ENCODE measurements at places on chromosomes 16 and 17.

DNA sequence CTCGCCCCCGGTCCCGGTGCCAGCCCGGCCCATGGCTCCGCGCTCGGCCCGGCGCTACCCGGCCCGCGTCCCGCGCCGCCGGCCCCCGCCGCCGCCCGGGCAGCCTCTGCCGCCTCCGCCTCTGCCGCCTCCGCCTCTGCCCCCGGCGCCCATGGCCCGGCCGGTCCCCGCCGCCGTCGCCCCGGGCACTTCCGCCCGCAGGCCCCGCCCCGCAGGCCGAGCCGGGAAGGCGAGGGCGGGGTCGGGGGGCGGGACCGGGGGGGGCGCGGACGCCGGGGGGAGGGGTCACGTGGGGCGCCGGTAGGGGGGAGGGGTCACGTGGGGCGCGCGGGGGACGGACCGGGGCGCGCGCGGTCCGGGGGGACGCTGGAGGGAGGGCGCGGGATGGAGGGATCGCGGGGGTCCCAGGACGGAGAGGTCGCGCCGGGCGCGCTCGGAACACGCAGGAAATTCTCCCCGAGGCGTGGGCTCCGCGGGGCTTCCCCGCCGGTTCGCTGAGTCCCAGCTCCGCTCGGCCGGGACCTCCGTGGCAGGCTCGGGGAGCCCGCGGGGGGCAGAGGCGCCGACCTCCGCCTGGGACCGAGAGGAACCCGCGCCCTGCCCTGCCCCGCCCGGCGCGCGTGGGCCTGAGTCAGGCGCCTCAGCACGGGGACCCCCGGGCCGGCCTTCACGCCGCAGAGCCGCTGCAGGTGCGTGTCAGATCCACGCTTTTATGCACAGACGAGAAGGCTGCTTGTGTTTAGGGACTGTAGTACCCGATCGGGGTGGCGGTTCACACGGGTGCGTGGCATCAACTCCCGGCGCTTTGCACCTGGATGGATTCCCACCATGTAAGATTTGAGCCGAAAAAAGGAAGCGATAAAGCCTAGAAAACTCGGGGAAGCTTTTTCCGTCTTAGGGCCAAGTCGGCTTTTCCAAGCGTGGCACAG lies at the start of gene PGAP6:
Gene PGAP6 (minus strand): TSS at position 190 of the 929 bp plus-strand sequence. CDS start 157 bp downstream, at position 33.
- DNase-seq = peak; percentile 94

DNA sequence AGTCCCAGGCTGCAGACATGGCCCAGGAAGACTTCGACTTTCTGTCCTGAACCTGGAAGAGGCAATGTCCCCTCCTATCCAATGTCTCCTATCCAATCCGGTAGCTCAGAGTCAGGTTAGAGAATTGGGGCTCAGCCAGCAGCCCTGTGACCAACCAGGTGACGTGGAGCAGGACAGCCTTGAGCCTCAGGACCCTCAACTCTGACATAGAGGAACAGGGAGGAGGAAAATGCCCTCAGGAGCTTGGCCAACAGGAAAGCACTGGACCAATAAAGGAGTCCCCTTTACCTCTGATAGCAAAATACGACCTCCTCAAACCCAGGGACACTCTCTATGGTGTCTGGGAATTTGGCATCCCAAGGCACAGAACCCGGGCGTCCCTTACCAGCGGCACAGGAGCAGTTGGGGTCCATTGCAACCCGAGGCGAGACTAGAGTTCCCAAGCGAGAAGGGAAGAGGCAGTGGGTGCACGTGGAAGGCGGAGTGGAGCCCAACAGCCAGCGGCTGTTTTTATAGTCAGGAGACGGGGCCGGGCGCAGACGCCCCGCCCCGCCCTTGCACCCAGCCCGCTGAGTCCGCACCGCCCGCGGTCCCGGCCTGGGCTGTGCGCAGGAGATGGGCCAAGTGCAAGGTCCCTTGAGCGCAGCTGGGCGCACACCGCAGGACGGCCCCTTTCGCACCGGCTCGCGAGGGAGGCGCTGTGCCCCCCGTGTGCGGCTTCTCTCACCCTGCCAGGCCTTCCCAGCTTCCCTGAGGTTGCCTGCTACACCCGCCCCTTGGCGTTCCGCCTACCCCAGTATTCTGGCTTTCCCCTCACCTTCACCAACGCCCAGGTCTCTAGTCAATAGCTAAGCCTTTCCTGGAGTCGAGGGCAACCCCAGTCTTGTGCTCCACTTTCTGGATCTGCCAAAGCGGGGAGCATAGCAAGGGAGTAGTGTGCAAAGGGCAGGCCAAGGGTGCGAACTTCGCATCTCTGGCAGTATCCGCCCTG lies at the start of gene MT1G:
Gene MT1G (minus strand): TSS at position 485 of the 991 bp plus-strand sequence. CDS start 72 bp downstream, at position 413.
- no peak for DNase-seq

DNA sequence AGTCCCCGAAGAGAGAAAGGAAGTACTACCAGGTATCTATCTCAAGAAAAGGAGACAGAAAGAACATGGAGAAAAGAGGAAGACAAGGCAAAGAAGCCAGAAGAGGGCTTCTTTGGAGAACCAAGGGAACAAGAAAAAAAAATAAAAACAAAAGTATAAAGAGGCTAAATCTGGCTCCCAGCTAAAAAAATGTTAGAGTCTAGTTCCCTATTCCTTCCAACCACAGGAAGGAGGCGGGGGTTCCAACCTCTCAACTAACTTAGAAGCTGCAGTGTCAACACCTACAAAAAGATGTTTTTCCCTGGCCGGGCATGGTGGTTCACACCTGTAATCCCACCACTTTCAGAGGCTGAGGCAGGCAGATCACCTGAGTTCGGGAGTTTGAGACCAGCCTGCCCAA lies 13.4 kb downstream of the UTP6 start:
- DNase-seq = no peak

DNA sequence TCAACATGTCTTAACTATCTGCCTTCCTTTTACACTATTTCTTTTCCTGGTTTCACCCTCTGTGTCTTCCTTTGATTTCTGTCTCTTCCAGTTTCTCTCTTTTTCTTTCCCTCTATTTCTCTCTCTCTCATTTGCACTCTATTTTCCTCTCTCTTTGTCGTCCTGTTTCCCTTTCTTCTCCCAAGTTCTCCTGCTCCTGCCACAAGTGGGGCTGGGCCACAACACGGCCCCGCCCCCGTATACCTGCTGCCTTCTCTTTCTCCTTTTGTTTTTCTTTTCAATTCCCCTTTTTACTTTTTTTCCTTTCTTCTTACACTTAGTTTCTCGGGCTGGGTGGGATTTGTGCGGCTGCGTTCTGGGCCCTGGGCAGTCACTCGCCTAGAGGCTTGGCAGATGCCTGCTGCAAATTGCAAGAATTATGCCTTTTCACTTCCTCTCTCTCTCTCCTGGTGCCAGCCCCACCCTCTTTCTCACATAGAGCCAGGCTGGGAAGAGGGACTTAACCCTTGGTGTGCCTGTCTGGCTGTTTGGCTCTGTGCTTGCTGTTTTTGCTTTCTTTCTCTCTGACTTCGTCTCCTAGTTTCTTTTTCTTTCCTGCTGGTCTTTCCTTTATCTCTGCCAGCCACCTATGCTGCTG lies 2139.4 kb downstream of the TP53TG3F start:
- no peak for DNase-seq

- DNase-seq = no peak
Observed at GRCh38 chr17:81315129-81315884, 20.2 kb upstream of the SLC38A10 start.

GRCh38 chr17:42163113-42163512 lies 8.3 kb upstream of the RAB5C start:
- DNase-seq = no peak

DNA sequence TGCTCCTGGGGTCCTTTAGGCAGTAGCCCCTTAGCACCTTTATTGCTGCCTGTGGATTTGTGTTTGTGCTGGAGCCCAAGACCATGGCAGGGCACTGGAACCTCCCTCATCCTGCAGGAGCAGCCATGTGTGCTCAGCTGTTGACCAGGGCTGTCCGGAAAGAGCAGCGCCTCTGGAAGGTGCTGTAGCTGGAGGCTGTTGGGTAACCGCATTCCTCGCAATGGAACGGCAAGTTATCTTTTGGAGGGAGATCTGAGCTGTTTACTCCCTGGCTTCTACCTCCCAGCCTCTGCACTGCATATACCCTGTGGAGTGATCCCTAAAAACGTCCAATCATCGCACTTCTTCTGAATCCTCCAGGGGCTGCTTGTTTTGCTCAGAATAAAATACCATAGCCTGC lies 291.0 kb downstream of the SNX29 start:
- no peak for DNase-seq

GRCh38 chr17:8976638-8977037 lies 11.1 kb upstream of the PIK3R5 start:
- no peak for DNase-seq

GRCh38 chr17:55969562-55970324 lies 183.5 kb upstream of the ANKFN1 start:
- DNase-seq = no peak

- no peak for DNase-seq
Observed at GRCh38 chr16:84919708-84920107, 91.6 kb downstream of the ZDHHC7 start.

DNA sequence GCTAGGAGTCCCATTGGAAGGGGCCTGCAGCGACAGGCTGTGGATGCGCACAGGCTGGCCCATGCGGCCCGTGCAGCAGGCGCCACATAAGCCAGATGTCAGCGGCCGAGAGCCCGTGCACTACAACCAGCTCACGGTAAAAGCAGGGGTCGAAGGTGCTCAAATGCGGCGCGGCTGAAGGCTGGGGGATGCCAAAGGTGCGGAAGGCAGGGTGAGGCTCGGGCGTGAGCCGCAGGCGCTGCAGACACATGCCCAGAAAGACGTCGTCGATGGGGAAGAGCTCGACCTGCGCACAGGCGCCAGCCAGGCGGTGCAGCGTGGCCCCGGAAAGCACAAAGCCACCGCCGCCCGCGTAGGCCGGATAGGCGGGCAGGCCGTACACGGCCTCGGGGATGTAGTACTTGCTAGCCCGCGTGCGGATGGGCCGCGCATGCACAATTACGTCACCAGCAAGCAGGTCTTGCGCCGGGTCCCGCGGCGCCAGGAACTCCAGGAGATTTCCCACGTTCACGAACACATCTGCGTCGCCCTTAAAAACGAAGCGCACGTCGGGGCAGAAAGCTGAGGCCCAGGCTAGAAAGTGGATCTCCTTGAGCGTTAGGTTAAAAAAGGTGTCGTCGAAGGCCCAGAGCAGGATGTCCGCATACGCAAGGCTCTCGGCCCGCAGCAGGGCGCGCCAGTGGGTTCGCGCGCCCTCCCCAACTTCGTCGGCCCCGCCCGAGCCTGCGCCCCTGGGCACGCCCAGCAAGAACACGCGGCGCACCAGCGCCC lies 1.3 kb downstream of the B3GNT9 start:
- no peak for DNase-seq

DNA sequence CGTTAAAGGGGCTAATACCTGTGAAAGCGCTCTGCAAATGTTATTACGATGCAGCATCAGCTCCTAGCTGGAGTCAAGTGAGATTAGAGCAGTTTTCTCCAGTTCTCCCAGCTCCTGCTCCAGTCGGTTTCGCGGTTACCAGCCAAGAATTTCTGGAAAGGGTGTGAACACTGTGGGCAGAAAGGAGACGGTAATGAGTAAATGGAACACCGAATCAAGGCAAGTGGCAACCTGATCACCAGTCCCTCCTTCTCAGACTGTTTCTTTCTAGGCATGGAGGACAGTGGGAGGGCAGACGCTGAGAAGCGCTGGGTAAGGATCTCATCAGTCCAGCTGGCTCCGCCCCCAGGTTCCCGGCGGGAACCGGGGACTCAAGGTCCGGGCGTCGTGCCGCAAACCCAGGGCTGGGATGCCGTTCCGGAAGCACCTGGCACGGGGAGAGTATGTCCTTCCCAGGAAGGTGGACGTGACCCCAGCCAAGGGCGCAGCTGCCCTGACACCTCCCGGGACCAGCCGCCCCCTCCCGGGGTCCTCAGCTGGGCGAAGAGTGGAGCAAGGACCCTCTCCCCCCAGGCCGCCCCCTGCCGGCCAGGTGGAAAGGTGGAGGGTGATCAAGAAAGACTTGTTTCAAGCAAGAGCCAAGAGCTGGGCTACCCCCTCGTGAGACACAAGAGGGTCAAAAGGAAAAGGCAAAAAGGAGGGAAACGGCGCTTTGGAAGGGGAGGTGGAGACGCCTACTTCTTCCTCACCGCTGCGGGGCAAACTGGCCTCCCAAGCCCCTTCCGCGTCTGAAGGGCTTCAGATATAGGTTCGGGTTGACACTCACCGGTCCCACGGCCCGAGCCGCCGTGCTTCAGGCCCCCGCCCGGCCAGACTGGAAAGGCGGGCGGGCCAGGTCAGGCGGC lies 481 bp downstream of the MYO19 start:
- peak; percentile 64 for DNase-seq

DNA sequence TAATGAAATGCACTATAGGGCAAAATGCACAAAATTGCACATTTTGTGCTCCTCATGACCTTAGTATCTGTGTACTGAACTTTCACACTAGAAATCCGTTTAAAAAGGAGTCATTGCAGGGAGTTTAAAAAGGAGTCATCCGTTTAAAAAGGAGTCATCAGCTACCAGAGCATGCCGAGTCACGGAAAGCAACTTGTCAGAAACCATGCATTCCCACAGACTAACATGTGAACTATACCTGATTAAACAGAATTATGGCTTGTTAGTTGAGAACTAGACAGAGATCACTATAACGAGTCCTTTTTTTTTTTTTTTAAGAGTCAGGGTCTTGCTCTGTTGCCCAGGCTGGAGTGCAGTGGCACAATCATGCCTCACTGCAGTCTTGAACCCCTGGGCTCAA lies 35.9 kb downstream of the SLC6A4 start:
- DNase-seq = no peak

DNA sequence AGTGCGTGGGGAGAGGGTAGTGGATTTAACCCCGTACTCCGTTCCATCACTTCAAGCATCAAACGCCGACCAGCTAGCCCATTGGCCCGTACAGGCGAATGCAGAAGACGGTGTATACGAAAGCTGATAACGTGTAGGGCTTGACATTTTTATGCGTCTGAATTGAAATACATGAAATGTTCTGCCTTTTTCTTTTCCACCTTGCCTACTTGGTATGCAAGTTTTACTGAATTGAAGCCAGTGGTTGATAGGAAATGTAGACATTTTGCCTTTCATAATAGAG lies 834 bp upstream of the STAT3 start:
- no peak for DNase-seq

DNA sequence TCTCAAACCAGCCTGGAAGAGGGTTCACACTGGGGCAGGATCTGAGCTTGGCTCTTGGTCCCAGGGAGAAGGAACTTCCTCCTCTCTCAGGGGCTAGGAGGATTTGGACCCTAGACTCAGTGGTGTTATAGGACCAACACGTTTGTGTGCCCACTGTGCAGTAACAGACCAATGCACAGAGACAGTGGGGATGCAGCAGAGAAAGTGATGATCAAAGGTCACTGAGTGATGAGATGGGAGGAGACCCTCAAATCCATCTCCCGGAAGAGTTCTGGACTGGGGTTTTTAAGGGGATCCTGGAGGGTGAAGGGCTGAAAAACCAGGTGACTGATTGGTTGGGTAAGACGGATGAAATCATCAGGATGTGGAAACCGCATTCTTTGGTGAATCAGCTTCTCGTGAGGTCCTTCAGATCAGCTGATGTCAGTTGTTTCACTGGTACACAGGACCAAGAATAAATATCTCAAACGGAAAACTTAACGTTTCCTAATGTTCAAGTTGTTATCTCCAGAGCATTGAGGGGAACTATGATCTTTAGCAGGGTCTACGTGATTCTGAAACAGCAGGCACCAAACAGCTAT lies 3.3 kb upstream of the VAC14 start:
- peak; percentile 52 for DNase-seq

- no peak for DNase-seq
Observed at GRCh38 chr16:27098366-27099049, 31.8 kb downstream of the C16orf82 start.

GRCh38 chr16:396605-397004 lies 394 bp upstream of the NME4 start:
- peak; percentile 67 for DNase-seq

Data from AG08395 (cell line).